ENCODE measurements at places on chromosomes 12 and 14.

GRCh38 chr14:33777681-33778080, 173.2 kb downstream of the EGLN3 start:
- DNase-seq, result no peak

DNA sequence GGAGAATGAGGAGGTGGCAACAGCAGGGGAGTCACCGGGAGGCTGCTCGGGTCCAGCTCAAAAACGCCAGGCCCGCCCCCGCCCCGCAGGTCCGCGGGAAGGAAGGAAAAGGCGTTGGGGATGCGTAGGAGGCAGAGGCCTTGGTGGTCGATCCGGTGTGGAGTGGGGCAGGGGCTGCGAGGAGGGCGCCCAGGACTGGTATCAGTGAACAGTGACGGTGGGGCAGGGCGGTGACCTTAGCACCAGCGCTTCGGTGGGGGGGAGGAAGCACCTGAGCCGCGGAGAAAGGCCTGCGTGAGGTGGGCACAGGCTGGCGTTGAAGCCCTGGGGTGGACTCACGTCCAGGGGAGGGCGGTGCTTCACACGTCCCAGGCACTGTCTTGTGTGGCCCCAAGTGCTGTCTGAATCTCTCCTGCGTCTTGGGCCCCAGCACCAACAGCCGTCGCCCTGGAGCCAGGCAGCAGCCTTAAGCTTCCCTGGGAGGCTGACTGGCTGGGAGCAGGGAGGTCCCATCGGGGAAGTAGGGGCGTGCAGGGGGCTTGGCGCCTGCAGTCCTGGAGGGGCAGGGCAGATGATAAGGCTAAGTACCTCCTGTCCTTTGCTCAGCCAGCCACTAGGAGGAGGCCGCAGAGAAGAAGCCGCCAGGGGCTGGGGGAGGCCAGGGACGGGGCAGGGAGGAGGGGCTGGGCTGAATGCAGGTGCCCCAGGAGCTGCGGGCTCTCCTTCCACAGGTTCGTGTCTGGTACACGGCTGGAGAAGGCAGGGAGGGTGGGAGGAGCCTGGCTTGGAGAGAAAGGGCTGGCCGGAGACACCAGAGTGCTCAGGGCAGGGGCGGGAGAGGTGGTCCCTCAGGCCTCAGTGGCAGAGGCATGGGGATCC, 26.5 kb downstream of the ZBTB42 start:
- peak; percentile 65 for DNase-seq

- no peak for DNase-seq
Measured at GRCh38 chr14:50785457-50786063, 45.4 kb downstream of the NIN start.

DNA sequence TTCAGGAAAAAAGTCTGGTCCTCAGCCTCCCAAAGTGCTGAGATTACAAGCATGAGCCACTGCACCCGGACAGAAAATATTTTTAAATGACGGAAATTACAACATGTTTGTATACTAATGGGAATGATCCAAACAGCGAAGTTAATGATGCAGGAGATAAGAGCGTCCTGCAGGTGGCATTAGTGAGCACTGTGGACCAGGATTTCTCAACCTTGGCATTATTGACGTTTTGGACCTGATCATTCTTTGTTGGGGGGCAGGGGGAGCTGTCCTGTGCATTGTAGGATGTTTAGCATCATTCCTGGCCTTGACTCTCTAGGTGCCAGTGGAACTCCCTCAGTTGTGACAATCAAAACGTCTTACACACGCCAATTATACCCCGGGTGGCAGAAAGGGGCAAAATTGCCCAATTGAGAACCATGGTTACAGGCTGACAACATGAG, 34.1 kb downstream of the SCFD1 start:
- peak; percentile 60 for DNase-seq

DNA sequence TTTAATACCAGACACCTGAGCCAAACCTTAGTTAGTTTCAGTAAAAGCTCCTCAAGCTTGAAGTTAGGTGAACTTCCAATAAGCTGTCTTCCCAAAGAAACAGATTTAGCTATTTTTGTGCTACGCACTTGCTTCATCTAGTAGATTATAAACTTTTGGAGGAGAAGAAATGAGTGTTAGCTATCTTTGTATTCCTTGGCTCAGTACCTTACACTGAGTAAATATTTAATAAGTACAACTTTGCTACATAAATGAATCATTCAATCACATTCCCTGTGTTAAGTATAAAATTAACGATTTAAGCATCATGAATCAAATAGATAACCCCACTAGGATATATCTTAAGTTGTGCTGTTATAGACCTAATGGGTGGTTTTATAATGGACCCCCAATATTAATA, 307.0 kb downstream of the PCNX1 start:
- DNase-seq, result no peak

GRCh38 chr14:35336494-35337268, 44.5 kb downstream of the PSMA6 start:
- DNase-seq, result peak; percentile 26

- DNase-seq, result no peak
Measured at GRCh38 chr14:63654346-63654745, 12.7 kb upstream of the WDR89 start.

- no peak for DNase-seq
Measured at GRCh38 chr12:98618952-98619351, 25.5 kb downstream of the SLC25A3 start.

GRCh38 chr14:26601856-26602255, 4.0 kb upstream of the NOVA1 start:
- DNase-seq, result no peak

GRCh38 chr12:116880817-116881324, 370 bp downstream of the HRK start:
- peak; percentile 40 for DNase-seq

GRCh38 chr12:43740511-43741100, 18.0 kb downstream of the PUS7L start:
- no peak for DNase-seq

GRCh38 chr14:50953502-50953901, 9.2 kb upstream of the PYGL start:
- DNase-seq, result no peak

DNA sequence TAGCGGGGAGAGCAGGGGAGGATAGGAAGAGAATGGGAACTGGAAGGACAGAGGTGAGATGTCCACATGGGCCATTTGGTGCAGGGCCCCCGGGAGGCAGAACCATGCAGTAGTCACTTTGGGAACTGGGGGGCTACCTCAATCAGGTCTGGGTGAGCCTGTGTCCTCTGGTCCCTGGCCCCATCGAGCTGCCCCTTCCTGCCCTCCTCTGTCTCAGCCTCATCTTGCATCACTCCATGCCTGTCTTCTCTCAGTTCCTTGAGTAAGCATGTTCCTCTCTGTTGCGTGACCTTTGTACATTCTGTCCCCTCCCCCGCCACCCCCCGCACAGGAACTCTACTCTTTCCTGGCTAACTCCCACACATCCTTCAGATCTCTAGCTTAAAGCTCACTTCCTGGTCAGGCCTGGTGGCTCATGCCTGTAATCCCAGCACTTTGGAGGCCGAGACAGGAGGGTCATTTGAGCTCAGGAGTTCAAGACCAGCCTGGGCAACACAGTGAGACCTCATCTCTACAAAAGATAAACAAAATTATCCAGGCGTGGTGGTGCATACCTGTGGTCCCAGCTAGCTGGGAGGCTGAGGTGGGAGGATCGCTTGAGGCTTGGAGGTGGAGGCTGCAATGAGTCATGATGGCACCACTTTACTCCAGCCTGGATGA, 23.2 kb downstream of the FOS start:
- no peak for DNase-seq

GRCh38 chr14:99395909-99396530, 84.6 kb downstream of the SETD3 start:
- DNase-seq, result no peak

GRCh38 chr14:51028851-51029754, 65.8 kb downstream of the TRIM9 start:
- DNase-seq, result no peak

GRCh38 chr12:107397890-107398500, 287.6 kb upstream of the PWP1 start:
- no peak for DNase-seq
